ENCODE measurements at places on chromosomes 2 and 18. TPM values are rescaled to one million over a fixed set of nuclear protein-coding genes. Genes with fewer than 3 reads are reported as not detected.
A peak's percentile ranks its signal among the peaks of the same experiment; 100 is the strongest.

DNA sequence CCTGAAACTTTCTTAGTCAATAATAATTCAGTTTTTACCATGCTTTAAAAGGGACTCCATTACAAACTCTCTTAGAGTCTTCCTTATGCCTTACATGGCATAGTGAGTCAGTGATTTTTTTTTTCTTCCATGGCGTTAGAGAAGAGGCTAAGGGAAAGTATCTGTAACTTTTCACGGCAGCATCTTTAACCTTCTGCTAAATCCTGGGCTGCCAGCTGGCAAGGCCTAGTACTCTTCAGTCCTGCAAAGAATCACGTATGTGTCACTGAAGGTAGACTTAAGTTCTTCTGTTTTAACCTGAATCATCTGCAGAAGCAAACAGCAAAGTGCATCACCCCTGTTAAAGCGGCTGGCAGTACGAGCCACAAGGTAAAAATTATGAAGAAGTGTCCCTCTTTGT is 286.3 kb upstream of the FN1 start:
- DNase-seq = peak; percentile 44

- no peak for DNase-seq
Observed at GRCh38 chr18:25518716-25519053, 166.7 kb upstream of the ZNF521 start.

Gene PCARE
- total RNA-seq = 3.3 TPM

DNA sequence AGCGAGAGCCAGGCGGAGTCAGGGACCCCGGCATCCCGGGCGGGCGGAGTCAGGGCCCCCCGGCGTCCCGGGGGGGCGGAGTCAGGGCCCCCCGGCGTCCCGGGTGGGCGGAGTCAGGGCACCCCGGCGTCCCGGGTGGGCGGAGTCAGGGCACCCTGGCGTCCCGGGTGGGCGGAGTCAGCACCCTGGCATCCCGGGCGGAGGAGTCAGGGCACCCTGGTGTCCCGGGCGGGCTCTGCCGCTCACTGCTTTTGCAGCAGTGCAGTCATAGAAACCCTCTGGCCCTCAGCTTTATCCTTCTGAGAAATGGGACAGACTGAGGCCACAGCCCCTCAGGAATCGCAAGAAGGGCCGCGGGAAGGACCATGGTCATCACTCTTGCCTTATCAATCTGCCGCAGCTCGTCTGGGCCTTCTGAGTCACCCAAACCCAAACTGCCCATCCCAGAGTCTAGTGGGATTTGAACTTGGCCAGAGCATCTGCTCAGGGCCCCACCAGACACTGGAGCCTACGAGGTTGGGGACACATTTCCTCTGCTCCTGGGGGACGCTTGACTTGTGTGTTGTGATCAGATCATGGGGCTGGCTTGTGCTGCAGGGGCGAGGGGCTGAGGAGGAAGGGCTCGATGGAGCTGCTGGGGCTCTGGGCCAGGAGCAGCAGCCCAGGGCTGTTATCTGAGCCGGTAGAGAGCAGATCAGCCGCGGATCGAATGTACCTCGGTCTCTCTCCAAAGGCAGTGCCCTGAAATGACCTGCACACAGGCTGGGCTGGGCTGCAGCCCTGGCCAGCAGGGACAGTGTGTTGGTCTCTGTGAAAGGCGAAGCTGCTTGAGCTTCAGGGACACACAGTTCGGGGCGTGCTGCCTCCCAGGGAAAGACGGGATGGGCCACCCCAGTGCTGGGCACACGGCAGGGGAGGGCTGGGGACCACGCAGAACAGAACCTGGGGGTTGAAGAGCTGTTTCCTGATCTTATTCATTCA is 290.1 kb upstream of the HDAC4 start:
- DNase-seq = peak; percentile 55

Gene SLC11A1
- 6.8 TPM for total RNA-seq

Data from tongue (tissue), 3 donors.